CD4-positive, alpha-beta T cell treated with Interleukin-12 subunit alpha and Interleukin-12 subunit beta, for 1 hour (primary cell): ENCODE measurements at places on chromosomes 5 and 9.

GRCh38 chr5:153953411-153953810, 85.3 kb downstream of the FAM114A2 start:
- DNase-seq = no peak

DNA sequence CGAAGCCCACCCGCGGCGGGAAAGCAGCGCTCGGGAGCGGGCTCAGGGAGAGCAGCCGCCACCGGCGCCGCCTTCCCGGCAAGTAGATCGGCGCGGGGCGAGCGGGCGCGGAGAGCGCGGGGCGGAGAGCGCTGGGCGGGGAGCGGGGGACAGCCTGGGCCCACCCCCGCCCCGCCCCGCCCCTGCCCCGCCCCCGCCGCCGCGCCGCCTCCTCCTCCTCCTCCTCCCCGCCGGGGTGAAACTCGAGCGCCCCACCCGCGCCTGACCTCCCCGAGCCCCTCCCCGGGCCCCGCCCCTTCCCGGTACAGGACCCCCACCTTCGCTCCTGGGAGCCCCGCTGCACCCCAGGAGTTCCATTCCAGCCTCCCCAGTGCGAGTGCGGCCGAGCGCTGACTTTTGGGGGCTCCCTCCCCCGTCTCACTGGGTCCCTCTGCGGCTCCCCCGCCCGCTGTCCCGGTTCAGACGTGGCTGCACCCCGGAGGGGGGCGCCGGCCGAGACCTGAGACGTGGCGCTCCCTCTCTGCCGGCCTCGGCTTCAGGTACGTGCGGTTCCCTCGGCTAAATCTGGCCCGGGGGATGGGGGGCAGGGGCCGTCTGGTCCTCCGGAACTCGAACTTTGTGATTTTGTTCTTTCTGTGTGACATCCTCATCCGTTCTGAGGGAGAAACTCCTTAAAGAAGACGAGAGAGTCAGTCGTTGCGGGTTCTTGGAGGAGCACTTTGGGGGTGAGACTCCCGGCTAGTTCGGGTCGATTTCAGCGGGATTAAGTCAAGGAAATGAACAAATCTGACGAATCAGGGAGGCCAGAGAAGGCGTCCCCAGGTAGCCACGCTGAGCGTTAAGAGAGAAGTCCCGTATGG, at the start of gene SEMA5A:
Gene SEMA5A, minus strand, starts transcription at position 84 of the 860 bp plus-strand sequence. CDS start 166,129 bp downstream, outside the sequence.
- DNase-seq = peak; percentile 40

GRCh38 chr9:95018099-95018936, 291.8 kb downstream of the AOPEP start:
- no peak for DNase-seq

- DNase-seq = no peak
Measured at GRCh38 chr9:124767821-124768220, 3.3 kb downstream of the NR6A1 start.

DNA sequence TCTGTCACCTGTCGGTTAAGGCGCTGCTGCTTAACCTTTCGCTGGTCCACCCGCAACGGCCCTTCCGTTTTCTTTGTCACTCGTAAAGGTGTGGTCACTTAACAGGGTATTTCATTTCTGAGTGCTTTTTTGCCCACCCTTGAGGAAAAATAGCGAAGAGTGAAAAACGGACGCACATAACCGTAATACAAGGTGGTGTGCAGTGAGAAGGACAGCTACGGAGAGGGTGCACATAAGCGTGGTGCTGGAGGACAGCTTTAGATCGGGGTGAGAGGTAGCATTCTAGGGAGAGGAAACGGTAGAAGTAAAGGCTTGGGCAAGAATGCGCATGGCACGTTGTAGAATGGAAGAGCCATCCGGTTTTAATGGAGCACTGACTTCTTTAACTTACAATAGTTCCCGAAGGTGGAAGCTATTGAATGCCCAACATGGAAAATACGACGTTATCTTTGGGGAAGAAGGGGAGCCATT, 761 bp downstream of the CCT5 start:
- DNase-seq = peak; percentile 23
